Chondrocyte (in vitro differentiated cells): ENCODE measurements at places on chromosomes 6 and 20.

GRCh38 chr20:10653599-10654249 lies 20.1 kb downstream of the JAG1 start:
- no peak for DNase-seq

DNA sequence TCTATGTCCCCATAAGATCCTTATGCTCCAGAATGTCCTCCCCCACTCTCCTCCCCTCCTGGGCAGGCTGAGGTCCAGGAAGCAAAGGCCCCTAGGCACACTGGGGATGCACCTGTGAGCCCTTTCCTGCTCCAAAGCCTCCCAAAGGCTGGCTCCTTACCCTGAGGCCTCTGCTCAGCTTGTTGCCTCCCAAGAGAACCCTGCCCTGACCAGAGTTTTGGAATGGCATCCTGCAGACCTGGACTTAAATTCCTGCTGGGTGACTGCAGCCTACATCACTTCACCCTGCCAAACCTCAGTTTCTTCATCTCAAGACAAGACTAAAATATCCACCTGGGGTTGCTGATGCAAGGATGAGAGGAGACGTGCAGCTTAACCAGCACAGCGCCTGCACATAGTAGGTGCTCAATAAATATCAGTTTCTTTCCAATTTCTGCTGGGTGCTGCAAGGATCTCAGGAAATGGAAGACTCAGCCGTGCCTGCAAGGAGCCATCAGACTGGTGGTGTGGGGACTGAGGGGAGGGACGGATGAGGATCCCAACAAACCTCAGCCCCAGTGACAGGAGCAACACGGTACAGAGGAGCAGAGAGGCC lies 2.1 kb upstream of the LBP start:
- DNase-seq: no peak

GRCh38 chr6:43184268-43184985 lies 2.4 kb downstream of the CUL9 start:
- DNase-seq: peak; percentile 77

DNA sequence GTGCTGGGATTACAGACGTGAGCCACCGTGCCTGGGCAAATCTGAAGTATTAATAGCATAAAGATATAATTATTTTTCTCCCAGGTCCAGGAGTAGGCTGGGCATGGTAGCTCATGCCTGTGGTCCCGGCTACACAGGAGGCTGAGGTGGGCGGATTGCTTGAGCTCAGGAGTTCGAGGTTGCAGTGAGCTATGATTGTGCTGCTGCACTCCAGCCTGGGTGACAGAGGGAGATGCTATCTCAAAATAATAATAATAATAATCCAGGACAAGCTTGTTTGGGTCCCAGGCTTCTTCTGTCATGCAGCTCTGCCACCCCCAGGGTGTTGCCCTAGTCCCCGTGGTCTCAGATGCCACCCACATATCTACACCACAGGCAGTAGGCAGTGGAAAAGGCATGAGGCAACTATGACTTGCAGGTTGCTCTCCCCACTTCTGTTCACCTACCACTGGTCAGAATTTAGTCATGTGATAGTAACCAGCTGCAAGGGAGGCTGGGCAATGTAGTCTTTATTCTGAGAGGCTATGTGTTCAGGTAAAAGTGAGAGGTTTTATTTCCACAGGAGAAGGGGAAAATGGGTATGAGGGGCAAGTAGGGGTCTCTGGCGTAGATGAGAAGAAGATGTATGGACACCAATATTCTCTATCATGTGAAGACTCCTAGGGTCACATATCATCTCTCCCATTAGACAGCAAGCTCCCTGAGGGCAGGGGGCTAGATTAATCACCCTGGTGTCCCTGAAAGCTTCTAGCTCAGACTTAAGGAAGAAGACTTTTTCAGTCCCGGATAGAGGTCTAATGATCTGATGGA lies 25.7 kb downstream of the TCF15 start:
- DNase-seq: no peak

GRCh38 chr6:157891544-157892362 lies 68.7 kb downstream of the SNX9 start:
- DNase-seq: no peak
